ENCODE measurements at places on chromosomes 2 and 18.

DNA sequence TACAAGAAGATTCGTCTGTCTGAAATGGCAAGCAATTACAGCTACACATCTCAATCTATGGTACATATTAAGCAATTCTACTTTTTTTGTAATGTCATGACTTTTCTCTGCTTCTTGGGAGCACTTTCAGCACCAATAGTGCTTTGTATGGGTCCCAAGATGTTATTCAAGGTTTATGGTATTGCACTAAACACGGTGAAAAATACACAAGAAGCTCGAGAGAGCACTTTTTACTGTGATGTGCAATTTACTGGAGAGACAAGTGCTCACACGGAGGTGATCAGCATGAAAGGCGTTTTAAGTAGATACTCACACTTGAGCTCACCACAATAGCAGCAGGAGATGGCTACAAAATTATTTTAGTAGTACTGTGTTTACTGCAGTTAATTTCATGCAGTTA lies 783.6 kb downstream of the CBLN2 start:
- DNase-seq: no peak

DNA sequence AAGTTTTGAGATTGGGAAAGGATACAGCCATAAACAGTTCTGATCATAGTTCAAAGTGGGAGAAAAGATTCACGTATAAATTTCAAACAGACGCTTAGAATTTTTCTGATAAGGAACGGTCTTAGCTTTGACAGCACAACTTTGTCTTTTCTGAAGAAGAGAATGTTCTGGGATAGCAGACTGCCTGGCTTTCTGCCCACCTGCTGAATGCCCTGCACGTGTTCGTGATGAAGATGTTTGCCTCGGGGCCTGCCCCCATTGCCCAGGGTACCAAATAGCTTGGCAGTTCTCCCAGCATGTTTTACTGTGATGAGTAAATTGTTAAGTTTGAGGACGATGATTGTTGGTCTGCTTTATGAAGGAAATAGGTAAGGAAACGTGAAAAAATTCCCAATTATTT lies 4.6 kb downstream of the MRPL33 start:
- no peak for DNase-seq

DNA sequence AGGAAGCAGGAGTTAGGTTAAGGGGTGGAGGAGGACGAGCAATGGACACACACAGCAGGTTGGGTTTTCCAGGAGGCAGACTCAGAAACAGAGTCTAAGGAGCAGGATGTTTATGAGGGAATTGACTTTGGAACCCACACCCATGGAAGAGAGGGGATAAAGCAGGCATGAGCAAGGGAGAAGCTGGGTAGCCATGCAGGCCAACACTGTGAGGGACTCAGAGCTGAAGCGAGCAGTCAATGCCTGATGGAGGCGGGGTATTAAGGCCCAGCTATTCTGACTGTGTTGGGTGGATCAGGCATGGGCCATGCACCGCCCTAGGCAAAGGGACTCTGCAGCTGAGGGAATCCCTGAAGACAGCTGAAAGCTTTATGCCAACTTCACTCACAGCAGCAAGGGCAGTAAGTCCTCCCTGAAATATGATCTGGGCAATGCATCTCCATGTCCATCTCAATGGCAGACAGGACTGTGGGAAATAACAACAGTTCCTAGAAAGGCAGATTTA lies 37.6 kb downstream of the TEX51 start:
- DNase-seq: no peak

- no peak for DNase-seq
Observed at GRCh38 chr2:193072647-193073046, 877.9 kb upstream of the TMEFF2 start.

DNA sequence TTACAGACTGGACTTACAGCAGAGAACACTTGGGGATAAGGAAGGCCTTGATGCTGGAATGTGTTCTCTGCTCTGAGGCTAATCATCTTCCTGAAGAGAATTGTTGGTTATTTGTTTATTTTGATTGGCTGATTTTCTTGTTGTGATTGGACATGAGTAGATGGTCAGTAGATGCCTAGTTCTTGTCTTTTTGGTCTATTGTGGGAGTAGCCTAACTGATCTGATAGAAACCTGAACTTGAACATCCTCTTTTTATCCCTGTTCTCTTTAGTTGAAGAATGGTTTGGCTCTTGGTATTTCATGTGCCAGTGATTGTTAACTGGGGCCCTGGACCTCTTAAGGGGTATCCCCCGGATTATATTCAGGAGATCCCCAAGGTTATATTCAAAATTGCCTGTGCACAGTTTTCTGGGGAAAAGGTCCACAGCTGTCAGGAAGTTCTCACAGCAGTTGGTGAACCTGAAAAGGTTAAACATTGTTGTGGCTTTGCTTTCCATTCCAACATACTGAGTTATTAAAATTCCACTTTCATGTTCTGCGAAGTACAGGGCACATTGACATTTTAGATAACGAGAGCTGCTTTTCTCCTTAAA lies 13.6 kb downstream of the TWSG1 start:
- no peak for DNase-seq

GRCh38 chr2:220880623-220881596 lies 691.2 kb downstream of the EPHA4 start:
- no peak for DNase-seq

GRCh38 chr2:7052404-7052803 lies 135.2 kb downstream of the RNF144A start:
- DNase-seq: no peak

DNA sequence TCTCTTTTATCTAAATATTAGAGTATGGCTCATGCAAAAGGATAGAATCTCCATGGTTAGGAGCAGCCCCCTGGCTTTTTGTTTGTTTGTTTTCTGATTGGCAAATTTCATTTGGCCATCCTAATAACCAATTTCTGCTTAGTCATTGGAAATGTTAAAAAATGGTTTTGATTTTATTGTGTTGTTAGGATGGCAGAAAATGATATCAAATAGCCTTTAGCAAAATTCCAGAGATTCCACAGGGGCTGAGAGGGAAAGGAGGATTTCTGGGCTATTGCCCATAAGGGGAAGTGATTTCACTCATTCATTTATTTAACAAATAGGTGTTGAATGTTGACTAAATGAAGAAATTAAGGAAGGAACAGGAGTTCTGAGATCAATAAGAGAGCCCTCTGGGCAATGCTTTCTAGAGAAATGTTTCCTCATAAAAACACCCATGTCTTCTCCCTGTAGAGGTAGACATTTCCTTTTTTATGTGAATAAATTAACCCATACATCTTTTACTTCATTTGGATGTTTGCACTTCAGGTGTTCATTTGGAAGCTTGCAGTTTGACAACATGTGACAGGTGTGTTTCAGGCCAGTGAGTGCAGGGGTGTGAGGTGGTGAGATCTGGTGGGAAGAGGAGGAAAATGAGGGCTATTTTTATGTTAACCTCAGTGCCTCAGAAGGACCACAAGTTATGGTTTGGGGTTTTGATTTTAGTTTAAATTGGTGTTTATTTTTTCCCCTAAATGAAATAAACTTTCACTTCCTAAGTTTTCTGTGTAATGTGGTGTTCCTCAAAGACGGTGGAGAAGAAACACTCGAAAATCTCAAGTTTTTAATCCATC lies 61.7 kb upstream of the EPC2 start:
- DNase-seq: no peak

GRCh38 chr2:144235050-144235449 lies 284.9 kb downstream of the ZEB2 start:
- DNase-seq: no peak

DNA sequence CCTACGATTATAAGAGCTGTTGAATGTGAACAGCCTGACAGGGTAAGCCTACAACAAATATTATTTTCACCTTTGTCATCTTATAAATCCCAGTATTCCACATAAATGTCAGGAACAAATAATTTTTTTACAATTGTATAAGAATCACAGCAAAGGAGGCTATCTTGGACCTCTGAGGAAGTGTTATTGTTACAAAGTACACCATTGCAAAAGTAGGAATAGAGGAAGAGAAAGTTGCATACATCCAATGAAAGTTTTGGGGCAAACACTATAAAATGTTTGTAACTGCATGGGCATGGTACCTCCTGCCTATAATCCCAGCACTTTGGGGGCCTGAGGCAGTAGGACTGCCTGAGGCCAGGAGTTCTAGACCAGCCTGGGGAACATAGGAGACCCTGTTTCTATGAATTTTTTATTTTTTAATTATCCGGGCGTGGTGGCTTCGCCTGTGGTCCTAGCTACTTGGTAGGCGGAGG lies 715 bp upstream of the MEMO1 start:
- no peak for DNase-seq

- DNase-seq: no peak
Observed at GRCh38 chr2:158889135-158889853, 79.1 kb upstream of the TANC1 start.

DNA sequence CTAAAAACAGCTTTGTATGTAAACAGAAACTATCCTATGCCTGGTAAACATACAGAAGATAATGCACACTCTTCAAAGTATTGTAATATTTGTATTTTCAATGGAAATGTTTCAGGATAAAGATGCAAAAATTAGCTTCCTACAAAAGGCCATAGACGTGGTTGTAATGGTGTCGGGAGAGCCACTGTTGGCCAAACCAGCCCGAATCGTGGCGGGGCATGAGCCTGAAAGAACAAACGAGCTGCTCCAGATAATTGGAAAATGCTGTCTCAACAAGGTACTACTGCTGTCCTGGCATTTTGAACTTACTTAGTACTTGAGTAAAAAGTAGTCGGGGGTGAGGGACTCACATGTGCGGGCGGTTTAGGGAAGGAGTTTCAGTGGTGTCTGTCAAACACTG lies 5.4 kb downstream of the TRAF3IP1 start:
- no peak for DNase-seq

DNA sequence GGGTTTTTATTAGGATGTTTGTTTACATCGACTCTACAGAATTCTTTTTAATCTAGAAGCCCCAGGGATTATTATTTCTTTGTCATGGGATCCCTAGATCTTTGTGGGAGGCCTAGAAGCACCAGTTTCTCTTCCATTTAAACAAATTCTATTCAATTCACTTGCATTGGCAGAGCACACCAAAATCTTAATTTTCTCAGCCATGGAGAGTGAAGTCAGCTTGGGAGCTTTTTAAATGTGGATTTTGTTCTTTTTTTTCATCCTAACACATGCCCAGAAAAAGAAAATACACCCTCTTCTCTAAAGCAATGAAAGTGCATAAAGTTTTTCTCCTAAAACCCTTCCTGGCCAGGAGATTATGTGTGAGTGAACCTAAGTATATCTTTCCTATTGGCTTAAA lies 38.5 kb downstream of the CDCA7 start:
- DNase-seq: no peak

- no peak for DNase-seq
Observed at GRCh38 chr2:96111257-96111640, 5.1 kb downstream of the ADRA2B start.

- DNase-seq: no peak
Observed at GRCh38 chr2:211568439-211568838, 970.2 kb downstream of the ERBB4 start.

- DNase-seq: no peak
Observed at GRCh38 chr18:21129566-21130216, 18.1 kb upstream of the ROCK1 start.

DNA sequence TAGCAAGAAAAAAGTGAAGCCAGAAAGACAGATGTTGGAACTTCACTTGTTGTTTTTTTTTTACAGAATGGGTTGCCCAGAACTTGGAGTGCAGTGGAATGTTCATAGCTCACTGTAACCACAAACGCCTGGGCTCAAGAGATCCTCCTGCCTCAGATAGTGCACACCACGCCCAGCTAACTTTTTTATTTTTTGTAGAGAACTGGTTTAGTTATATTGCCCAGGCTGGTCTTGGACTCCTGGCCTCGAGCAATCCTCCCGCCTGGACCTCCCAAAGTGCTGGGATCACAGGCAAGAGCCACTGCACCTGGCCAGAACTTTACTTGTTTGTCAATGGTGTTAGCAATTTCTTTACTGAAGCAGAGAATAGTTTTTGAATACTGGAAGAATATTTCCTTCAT lies 11.9 kb upstream of the ASPRV1 start:
- no peak for DNase-seq

GRCh38 chr18:23714576-23714975 lies 25.3 kb downstream of the LAMA3 start:
- DNase-seq: no peak

GRCh38 chr2:15874321-15874720 lies 66.0 kb upstream of the MYCN start:
- no peak for DNase-seq

DNA sequence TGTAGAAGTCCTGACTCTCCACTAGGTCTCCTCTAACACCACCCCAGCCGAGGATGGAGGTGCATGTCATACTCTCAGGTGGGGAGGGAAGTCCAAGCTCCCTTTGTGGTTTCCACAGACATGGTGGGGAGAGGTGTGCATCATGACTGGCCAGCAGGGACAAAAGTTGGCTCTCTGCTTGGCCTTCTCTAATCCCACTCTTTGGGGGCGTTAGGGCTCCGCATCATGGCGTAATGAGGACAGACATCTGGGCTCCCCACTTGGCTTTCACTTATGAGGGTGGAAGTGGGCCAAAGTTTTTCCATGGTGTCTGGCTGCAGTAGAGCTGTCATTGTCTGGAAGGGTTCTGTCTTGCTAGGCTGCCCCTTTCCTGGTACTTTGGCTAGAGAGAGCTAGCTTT lies 80.7 kb upstream of the DAPL1 start:
- no peak for DNase-seq

DNA sequence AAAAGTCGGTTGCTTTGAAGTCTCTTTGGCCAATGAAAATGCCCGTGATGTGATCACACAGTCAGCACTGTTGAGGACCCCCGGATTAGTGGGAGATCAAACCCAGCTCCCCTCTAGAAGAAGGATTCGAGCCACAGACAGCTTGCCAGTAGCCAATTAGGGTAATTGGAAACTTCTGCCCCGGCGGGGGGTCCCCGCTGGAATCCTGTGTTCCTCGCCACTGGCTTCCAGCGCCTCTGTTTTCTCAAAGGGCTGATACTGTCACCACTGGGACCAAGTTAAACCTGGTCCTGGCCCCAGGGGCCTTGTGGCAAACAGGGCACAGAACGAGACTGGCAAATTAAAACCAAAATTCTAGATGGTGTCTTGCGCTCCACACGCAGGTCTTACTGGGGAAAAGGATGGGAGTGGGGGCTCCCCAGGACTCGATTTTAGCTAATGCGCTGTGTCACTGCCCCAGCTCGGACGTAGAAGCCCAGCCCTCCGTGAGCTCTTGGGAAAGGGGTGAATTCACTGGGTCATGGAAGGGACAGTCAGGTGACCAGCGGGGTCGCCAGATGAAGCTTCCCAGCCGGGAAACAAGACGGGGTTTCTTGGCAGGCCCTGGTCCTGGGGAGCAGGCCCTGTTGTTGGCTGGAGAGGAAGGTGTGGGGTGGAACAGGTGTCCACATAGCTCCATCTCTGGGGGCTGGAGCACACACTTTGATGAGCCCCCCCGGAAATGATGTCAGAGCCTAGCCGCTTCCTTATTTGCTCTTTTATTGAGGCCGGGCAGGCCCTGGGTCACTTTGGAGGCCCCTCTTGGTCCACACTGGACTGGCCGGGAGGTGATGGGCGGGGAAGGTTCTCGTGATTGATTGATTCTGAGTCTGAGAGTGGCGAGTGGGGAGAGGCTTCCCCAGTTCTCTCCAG lies 90.2 kb downstream of the SMAD7 start:
- no peak for DNase-seq

Measured in stimulated activated CD8-positive, alpha-beta memory T cell treated with anti-CD3 and anti-CD28 coated beads, Interleukin-7, amount 100 ng/mL, for 24 hours (primary cell).